ENCODE measurements at places on chromosomes 2 and 18. TPM values are rescaled to one million over a fixed set of nuclear protein-coding genes. Genes with fewer than 3 reads are reported as not detected.

Gene LDAH
- total RNA-seq: 14.6 TPM

Gene ANKRD62
- 0.20 TPM for total RNA-seq

GRCh38 chr2:128797937-128798336 is 479.3 kb upstream of the HS6ST1 start:
- H3K27ac ChIP-seq: no peak overlapping the region
- H3K36me3 ChIP-seq: no peaks in the 10 kb centered on the region
- H3K4me1 ChIP-seq: no peaks in the 10 kb centered on the region
- no peak for DNase-seq
- H3K4me3 ChIP-seq: no peak overlapping the region
- peaks cover 46% of the 10 kb centered on the region for H3K27me3 ChIP-seq

DNA sequence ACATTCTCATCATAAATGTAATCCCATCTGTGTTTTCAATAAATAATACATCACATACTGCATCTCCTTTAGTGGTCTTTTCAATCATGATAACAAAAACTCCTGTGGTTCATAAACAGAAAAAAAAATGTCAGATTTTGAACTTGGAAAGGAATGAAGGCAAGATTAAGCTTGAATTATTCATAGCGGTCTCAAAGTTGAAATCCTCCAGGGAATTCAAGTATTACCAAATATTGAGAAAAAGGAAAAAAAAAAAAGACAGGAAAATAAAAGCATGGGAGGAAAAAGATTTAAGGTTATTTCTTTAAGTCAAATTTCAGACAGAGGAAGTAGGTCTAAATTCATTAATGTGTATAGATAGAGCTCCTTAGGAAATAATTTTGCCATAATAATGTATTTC is 92.1 kb downstream of the COLEC12 start:
- peaks cover 43% of the 10 kb centered on the region for H3K27me3 ChIP-seq
- no peaks in the 10 kb centered on the region for H3K36me3 ChIP-seq
- H3K4me3 ChIP-seq: no peak overlapping the region
- no peaks in the 10 kb centered on the region for H3K4me1 ChIP-seq
- H3K27ac ChIP-seq: no peak overlapping the region

DNA sequence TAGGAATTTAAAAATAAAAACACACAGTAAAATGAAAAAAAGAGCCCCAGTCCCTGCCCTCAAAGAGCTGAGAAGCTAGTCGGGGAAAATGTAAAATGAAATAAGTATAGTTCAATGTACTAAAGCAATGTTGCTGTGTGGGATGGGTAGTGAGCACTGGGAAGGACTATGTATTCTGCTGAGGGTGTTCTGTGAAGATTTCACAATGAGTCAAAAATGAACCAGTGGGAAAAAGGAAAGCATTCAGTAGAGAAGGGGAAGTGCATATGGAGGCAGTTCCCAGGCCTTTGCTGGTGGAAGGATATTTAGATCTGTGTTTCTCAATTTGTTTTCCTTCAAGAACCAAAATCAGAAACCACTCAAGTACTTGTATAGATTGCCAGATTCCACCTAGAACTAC is 1094.7 kb upstream of the KLHL29 start:
- H3K27me3 ChIP-seq: no peaks in the 10 kb centered on the region
- no peak overlapping the region for H3K27ac ChIP-seq

DNA sequence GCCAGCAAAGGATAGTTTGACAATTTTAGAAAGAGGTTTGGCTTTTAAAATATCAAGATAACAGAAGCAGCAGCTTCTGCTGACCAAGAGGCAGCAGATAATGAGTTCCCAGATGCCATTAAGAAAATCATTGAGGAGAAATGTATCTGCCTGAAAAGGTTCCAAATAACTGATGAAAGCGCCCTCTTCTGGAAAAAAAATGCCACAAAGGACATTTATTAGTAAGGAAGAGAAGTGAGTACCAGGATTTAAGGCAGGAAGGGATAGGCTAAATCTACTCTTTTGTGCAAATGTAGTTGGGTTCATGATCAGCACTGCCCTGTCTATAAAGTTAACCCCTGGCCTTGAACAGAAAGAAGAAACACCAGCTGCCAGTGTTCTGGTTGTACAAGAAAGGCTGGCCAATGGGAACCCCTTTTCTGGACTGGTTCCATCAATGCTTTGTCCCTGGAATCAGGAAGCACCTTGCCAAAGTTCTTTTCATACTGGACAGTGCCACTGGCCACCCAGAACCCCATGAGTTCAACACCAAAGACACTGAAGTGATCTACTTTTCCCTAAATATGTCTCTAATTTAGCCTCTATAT is 40.6 kb downstream of the DHX57 start:
- H3K4me3 ChIP-seq: no peak overlapping the region
- no peaks in the 10 kb centered on the region for H3K27me3 ChIP-seq
- no peaks in the 10 kb centered on the region for H3K4me1 ChIP-seq
- H3K36me3 ChIP-seq: no peaks in the 10 kb centered on the region

DNA sequence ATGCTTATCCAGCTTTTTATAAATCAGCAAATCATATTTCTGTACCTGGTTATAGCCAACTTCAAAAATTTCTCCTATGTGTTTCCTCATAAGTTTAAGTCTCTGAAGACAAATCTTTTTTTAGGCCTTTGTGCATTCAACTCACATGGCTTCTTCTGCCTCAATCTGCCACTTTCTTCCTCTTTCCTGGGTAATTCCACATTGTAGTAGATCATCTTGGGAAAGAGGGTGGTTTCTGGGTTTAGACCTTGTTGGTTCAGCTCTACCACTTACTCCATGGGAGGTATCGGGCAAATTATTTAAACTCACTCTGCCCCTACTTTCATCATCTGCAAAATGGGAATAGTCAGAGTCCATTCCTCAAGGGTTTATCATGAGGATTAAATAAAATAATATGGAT is 707.0 kb upstream of the ZEB2 start:
- H3K27me3 ChIP-seq: no peaks in the 10 kb centered on the region
- no peak overlapping the region for H3K4me3 ChIP-seq
- no peak for DNase-seq

Data from PC-9 (cell line).